ENCODE measurements at places on chromosomes 12 and 14.

- no peak for DNase-seq
Measured at GRCh38 chr12:129079719-129080118, 226.4 kb downstream of the GLT1D1 start.

GRCh38 chr12:65611396-65611795 lies 212.9 kb upstream of the HMGA2 start:
- DNase-seq, result no peak

DNA sequence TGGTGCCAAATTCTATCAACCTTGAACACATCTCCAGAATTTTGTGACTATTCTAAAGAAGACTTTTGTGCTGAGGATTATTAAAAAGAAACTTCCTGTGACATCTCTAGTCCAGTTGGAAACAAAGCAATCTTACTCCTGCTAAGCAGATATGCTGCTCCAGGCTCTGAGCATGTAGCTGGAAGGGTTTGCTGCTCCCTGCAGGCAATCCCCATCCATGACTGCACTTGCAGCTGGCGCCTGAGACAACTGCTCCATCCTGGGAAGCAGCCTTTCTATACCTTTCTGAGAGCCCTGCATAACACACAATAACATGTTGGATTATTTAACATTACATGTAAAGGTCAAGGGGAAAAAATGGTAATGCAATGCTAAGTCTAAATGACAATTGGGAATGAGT lies 105.1 kb downstream of the NDUFA12 start:
- DNase-seq, result no peak

DNA sequence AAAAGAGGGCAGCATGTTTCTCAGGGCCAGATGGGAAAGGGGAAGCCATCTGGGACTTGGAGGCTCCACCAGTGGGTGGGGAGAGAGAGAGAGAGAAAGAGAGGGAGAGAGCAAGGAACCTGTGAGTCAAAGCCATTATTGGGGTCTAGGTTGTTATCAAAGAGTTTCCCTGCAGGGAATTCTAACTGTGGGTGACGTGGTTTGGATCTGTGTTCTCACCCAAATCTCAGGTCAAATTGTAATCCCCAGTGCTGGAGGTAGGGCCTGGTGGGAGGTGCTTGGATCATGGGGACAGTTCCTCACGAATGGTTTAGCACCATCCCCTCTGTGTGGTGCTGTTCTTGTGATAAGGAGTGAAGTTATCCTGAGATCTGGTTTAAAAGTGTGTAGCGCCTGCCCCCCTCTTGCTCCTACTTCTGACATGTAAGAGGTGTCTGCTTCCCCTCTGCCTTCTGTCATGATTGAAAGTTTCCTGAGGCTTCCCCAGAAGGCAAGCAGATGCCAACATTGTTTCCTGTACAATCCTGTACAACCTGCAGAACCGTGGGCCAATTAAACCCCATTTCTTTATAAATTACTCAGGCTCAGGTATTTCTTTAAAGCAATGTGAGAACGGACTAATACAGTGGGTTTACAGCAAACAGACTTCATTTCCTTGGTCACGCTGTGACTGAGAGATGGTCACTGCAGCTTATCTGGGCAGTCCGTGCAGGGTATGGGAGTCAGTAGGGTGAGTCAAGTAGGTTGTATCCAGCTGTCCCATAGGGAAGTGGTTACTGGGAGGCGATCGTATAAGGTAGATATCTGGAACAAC lies 52.4 kb downstream of the CCDC91 start:
- DNase-seq, result no peak

- no peak for DNase-seq
Measured at GRCh38 chr12:86741531-86741930, 485.3 kb upstream of the MGAT4C start.

DNA sequence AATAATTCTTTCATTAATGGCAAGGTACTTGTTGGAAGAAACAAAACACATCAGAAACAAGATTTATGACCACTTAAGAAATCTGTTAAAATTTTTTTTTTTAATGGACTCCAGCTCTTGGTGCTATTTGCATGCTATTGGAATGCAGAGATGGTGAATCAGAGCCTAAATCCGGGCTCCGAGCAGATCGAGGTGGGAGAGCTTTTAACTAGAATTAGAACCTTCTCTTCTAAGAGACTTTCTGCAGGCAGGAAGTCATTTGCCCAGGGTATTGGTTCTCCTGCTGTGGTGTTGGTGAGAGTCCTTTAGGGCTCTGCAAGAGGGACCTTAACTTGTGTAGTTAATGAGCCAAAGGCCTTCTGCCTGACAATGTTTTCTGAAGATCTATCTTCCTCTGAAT lies 419.4 kb downstream of the SNAPC1 start:
- DNase-seq, result no peak

- no peak for DNase-seq
Measured at GRCh38 chr14:42715316-42715715, 1108.6 kb downstream of the LRFN5 start.

DNA sequence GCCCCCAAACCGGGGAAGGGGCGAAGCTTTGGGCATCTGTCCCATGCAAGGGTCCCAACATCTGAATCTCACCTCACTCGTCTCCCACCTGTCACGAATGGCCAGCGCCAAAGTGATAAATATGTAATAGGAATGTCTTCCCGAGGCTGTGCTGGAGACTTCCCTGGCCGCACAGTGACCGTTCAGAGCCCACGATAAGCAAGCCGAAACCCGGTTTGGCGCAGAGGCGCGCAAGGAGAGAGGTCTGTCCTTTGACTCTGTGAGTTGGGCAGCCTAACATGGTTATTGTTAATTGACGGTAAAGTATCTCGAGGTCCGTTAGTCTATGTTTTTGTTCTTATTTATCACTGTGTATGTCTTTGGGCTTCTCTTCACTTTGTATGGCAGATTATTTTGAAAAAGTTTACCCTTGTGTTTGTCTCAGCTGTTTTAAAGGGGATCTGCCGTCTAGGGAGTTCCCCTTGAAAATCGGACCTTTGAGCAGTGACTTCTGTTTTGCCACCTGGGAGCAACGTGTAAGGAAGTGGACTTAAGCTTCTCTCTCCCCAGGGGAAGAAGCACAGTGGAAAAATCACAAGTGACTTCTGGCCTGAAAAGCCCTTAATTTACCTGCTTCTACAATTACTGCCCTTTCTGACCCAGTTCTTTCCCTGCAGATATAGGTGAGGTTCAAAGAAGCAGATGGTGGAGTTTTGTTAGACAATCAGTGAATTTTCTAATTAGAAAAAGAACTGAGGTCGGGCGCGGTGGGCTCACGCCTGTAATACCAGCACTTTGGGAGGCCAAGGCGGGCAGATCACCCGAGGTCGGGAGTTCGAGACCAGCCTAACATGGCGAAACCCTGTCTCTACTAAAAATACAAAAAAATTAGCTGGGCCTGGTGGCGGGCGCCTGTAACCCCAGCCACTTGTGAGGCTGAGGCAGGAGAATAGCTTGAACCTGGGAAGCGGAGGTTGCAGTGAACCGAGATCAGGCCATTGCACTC lies 1.1 kb upstream of the TM9SF1 start:
- DNase-seq, result no peak

DNA sequence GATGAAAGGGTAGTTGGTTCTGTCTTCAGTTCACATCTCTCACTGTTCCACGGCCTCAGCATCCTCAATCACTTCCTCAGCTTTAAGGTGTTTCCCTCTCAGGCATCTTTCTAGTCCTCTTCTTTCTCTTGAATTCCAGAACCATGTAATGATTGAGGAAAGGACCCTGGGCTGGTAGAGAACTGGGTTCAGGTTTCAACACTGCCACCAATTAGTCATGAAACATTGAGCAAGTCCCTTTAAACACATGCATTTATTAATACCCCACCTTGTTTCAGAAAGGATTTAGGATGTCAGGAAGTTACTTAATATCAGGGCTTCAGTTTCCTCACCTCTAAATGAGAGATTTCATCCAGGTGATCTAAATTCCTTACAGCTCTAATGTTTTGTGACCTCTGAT lies 7.2 kb downstream of the DMAC2L start:
- no peak for DNase-seq

- no peak for DNase-seq
Measured at GRCh38 chr14:68682166-68683103, 110.4 kb downstream of the ZFP36L1 start.

DNA sequence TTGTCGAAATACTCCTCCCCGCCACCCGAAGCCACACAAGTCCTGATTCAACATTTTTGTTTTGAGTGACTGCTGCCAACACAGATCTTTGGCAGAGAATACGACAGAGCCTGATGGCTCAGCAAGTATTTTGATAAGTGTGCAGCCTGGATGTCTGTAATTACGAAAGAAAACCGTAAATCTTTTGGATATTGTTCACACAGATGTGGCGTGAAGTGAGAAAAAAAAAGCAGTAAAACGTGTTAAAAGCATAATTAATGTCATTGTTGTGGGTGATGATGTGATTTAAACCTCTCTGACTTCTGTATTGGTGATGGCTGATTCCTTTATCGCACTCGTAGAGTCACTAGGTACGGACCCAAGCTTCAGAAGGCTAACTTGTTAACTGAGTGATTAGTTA lies 98.7 kb downstream of the PHETA1 start:
- DNase-seq, result no peak

- DNase-seq, result no peak
Measured at GRCh38 chr12:66884091-66884490, 205.2 kb upstream of the GRIP1 start.

- no peak for DNase-seq
Measured at GRCh38 chr12:51850081-51850964, 1.8 kb upstream of the FIGNL2 start.

GRCh38 chr12:109134186-109134917 lies 18.0 kb downstream of the ACACB start:
- no peak for DNase-seq

- no peak for DNase-seq
Measured at GRCh38 chr14:98803196-98803595, 468.8 kb downstream of the BCL11B start.

- no peak for DNase-seq
Measured at GRCh38 chr12:53042607-53043454, 7.0 kb upstream of the TNS2 start.

- DNase-seq, result no peak
Measured at GRCh38 chr12:32566663-32567295, 112.3 kb upstream of the DNM1L start.

DNA sequence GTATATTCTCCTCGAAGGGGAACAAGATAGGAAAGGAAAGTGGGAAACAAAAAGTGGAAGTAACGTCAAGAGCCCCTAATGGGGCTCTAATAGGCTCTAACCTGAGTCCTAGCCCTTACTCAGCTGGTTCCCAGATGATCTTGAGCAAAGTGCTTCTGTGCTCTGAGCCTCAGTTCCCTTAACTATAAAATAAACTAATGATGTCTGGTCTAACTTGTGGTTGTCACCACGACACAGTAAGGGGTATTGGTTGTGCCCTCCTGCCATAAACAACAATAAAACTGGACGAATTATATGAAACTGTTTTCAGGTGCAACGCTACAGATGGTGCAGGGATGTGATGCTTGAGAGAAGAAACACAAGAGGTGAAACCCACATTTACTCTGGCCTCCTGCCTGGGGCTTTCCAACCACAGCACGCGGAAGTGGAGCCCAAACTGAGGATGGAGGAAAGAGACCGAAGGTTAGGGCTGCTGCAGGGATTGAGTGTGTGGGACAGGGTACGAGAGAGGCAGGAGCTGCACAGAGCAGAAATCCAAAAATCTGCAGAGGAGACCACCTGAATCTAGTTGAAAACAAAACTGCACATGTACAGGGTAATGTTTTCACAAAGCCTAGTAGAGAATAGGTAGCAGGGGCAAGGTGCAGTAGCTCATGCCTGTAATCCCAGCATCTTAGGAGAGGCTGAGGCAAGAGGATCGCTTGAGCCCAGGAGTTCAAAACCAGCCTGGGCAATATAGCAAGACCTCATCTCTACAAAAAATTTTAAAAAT lies 45.6 kb upstream of the BCL2L14 start:
- DNase-seq, result no peak

GRCh38 chr12:65952737-65953209 lies 128.5 kb downstream of the HMGA2 start:
- no peak for DNase-seq

DNA sequence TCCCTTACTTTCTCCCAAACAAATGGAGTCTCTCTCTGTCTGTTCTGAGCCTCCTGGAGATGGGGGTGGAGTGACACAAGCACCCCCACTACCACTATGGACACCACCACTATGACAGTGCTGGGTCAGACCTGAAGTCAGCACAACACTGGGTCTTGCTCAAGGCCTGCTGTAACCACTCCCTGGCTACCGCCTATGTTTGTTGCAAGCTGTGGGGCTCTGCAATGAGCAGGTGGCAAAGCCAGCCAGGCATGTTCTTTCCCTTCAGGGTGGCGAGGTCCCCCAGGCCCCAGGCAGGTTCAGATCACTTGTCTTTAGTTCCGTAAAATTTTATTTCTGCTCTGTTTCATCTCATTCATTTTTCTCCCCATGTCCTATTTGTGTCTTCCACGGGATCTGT lies 349.8 kb downstream of the TMEM121 start:
- no peak for DNase-seq

DNA sequence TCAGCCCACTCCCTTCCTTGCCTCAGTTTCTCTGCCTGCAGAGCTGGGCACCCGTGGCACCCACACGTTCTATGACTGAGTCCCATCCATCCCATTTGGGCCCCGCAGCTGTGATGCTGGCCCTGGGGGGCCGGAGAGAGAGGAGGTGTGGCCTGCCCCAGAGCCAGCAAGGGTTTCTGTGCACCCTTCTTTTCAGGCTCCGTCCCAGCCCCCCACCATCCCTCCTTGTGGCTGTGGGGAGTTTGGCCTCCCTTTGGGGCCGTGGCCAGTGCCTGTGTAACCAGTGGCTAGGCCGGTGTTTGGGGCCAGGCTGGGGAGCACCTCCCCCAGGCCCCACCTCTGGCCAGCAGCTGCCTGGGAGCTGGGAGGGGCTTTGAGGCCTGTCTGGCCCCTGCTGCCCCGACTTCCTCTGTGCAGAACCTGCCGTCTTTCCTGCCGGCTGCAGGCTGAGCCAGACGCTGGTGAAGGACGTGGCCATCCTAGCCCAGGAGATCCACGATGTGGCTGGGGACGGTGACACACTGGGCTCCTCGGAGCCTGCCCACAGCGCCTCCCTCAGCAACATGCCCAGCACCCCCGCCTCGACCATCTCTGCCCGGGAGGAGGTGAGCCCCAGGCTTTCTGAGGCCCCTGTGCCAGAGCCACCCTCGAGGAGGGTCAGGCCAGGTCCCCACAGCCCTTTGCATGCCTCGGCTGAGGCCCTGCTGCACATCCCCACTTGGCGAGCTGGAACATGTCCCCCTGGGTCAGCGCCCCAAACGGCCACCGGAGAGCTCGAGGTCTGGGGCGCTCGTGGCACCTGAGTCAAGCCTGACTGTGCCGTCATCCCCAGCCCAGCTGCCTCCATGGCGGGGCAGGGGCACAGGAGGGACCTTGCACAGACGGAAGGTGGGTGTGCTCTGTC lies 27.7 kb downstream of the CEP170B start:
- no peak for DNase-seq

- no peak for DNase-seq
Measured at GRCh38 chr12:39012870-39013269, 107.5 kb upstream of the CPNE8 start.

Data from amygdala (tissue), 56 donors.